ENCODE measurements at places on chromosomes 16 and 17. TPM values are rescaled to one million over a fixed set of nuclear protein-coding genes. Genes with fewer than 3 reads are reported as not detected.

DNA sequence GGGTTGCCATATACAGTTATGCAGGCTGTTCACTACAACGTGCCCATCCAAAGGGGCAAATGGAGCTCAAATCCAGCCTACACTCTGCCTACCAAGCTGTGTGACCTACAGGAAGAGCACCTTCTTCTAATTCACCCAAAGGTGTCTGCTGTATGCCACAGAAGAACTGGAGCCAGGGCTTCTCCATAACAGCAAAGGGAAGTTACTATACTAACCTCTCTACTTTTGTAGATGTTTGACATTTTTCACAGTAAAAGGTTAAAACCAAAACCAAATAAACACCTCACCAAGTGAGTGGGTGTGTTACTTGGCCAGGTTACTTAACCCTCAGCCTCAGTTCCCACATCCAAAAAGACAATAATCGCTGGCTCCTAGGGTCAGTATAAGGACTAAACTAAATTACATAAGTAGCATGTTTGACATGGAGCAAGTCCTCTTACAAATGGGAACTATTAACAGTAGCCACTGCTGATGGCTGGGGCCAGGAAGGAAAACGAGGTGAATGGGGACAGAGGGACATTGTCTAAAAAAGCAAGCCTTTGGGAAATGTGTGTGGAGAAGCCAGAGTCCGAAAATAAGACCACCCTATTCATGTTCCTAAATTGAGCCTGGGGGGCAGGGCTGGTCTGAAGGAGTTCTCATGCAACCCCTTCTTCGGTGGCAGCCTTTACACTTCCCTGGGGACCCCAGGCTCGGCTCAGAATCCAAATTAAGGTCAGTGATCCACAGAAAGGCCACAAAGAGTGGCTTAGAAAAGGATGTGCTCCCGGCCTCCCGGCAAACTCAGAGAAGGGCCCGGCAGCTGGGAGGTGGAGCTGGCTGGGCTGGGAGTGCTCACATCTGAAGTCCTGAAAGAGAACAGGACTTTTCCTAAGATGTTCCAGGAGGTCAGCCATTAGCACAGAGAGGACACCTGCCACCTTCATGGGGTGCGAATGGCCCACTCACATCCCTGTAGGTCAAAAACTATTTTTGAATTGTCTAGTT lies 13.5 kb downstream of the CUEDC1 start:
- peaks cover 20% of the 10 kb centered on the region for H3K4me1 ChIP-seq
- H3K4me3 ChIP-seq: no peak overlapping the region
- H3K27me3 ChIP-seq: no peaks in the 10 kb centered on the region
- DNase-seq: no peak
- H3K27ac ChIP-seq: peak overlapping the region; percentile 60

DNA sequence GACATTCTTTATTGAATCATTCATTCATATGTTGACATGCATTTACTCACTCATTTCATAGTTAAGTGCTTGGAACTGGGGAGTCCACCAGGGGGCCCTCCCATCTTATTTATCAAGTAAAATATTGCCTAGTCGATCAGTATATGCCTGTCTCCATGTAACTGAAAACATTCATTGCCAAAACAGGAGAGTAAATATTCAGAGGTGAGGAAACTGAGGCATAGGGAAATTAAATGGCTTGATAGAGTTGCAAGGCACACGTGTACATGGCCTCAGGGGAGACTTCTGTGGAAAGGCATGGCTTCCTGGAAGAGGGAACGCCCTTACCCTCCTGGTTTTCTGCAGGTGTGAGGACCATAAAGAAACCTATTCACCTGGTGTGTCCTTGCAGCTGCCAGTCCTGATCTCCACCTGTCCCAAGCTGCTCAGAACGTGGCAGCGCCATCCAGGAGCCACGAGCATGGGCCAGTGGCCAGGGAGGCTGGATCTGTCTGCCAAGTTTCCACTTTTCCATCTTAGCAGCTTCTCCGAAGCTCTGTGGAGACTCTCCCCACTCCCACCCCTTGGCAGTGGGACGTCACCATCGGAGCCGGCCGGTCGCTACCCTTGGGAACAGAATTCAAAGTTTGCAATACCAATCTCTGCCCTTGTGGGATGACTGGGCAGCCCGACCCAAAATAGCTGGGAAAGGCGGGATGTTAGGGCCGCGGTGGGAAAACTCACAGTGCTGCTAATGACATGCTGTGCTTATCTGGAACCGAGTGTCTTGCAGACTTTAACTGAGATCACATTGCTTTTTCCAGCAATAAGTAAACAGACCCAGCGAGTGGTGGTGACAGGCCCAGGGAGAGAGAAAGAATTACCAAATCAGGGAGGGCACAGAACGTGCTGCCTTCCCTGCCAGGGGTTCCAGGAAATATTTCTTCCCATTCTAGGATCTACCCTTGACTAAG lies 4.1 kb upstream of the C1QTNF1 start:
- no peak overlapping the region for H3K27ac ChIP-seq
- H3K4me3 ChIP-seq: no peak overlapping the region
- H3K36me3 ChIP-seq: peaks cover 10% of the 10 kb centered on the region
- H3K27me3 ChIP-seq: peaks cover 70% of the 10 kb centered on the region

FOXL1 gene
- total RNA-seq: 0.34 TPM

NOXO1 gene
- 5.7 TPM for total RNA-seq

Data from WTC11 (cell line).